ENCODE measurements at places on chromosomes 5 and 9.

DNA sequence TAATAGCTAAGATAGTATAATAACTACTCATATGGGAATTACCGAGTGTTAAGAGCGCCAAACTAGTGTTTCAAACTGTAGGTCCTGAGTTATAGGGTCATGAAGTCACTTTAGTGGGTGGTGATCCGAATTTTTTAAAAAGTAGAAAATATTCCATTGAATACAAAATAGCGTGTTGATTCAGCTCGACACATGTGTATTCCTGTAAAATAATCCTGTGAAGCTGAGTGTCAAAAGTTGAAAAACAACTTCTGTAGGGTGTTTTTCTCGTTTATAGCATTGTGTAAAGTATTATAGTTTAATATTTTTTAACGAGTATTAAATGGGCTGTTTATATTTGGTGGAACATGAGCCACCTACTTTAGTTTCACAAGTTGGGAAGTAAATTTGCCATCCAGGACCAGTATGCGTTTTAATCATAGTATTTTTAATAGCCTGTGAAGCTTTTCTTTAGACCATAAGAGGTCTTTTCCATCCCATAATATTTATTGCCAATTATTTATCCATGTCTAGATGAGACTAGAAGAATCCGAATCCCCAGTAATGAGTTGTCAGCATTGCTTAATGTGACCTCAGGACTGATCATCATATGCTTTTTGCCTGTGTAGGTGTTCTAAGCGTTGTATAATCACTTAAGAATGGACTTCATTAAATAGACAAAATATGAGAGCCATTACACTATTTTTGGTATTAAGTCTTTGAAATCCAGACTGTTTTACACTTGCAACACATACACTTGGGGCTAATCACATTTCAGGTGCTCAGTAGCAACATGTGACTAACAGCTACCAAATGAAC is 84.1 kb downstream of the PTPDC1 start:
- no peak for DNase-seq

DNA sequence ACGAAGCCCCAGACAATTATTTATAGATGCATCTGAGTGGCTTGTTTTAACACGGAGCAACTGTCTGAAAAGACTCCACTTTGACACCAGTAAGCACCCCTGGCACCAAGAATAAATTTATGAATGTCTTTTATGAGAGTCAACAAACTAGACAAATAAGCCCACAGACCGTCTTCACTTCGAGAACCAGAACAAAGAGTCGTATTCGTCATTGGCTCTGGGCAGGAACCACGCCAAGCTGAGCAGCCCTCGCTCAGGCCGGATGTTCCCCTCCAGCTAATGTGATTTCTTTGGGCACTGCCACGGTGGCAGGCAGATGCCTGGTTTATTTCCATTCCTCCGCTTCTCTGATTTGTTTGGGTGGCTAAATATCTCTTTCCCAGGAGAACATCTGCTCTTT is 91.9 kb upstream of the STC2 start:
- peak; percentile 69 for DNase-seq

DNA sequence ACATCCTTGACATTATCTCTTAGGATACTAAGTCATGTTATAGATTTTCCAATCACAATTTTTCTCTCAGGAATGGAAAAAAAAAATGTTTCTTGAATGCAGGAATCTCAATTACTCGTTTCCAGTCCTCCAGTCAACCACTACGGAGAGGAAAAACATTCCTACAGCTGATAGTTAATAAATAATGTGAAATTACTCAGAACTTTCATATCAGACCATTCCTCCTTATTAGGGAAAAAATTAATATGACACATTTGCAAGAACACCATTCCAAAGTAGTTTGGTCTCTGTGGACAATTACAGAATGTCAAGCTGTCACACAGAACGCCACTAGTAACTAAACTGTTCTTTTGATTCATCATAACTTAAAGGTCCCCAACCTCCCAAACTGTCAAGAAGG is 31.5 kb downstream of the MED27 start:
- DNase-seq = no peak

- DNase-seq = no peak
These were observed 564.8 kb upstream of the CLINT1 start for GRCh38 chr5:158423623-158424200.

GRCh38 chr5:139383275-139383992 is at the start of gene SLC23A1:
SLC23A1 (minus strand) TSS chr5:139383297; CDS start chr5:139383253, 44 bp downstream.
- DNase-seq = no peak

GRCh38 chr5:140133514-140134167 is 7.9 kb downstream of the IGIP start:
- DNase-seq = no peak

GRCh38 chr5:30994902-30995301 is 198.6 kb upstream of the CDH6 start:
- DNase-seq = no peak

DNA sequence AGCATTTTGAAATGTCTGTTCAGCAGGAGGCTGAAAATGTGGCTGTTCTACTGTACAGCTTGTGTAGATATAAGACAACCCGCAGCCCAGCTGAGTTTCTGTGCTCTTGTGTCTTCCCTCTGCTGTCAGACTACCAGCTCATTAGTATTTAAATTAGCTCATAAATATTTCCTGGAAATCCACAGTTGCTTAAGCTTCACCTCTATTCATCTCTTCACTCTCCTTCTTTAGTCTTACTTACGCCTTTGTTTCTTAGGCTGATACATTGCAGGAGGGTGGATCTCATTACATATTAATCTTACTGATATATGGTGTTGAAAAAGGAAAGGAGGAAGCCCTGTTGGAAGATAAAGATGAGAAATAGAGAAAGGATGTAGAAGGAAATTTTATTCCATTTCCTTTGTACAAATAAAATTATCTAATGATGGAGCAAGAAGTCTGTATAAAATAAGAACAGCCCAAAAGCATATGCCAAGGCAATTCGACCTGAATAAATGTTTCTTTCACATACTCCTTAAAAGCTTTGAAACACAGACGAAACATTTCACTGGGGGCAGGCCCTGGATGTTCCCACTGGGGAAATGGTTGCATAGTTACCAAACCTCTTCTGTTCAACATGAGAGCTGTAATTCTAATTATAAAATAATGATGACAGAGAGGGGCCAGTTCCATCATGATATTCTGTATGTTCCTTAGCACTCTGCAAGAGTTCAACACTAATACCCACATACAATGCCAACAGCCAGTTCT is 111.8 kb upstream of the APC start:
- DNase-seq = no peak

DNA sequence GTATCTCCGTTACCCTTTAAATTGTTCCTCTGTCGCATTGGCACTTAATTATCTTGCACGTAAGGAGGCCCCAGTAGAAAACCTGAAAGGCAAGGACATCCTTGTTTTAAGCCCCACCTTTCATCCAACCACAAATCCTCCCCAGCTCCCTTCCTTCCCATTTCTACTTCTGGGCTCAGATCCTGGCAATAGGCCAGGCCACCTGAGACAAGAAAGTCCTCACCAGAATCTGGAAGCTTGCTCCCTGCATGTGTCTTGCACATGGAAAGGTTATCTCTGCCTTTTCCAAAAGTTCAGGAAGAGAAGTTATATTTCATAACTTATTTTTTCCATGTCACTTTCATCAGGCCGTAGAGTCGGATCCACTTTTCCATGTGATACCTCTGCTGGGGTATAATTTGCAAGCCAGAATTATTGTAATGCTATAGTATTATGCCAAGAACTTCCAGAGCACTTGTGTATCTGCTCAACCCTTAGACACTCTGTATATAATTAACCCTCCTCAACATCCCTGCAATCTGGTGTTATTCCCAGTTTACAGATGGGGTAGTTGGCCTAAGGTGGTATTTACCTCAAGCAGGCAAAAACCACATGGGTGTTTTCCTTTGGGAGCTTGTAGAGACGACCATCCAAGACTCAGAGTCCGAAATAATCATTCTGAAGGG is 2.6 kb upstream of the SHB start:
- DNase-seq = no peak

- no peak for DNase-seq
These were observed 453.3 kb downstream of the ELAVL2 start for GRCh38 chr9:23372703-23373102.

GRCh38 chr9:2356041-2356790 is 265.4 kb upstream of the VLDLR start:
- DNase-seq = no peak

GRCh38 chr9:105098370-105098769 is 146.1 kb upstream of the SLC44A1 start:
- DNase-seq = no peak

GRCh38 chr5:150123542-150123941 is 32.1 kb downstream of the PDGFRB start:
- DNase-seq = no peak

Measured in AG08395 (cell line).